Fibroblast of the conjunctiva (primary cell): ENCODE measurements at places on chromosomes 13 and 19.

- DNase-seq, result no peak
These were observed 5.8 kb downstream of the BCKDHA start for GRCh38 chr19:41403181-41403970.

- no peak for DNase-seq
These were observed at the start of gene BST2 for GRCh38 chr19:17405250-17406045. Gene BST2 (minus strand): TSS chr19:17405630. CDS start chr19:17405575, 55 bp downstream.

DNA sequence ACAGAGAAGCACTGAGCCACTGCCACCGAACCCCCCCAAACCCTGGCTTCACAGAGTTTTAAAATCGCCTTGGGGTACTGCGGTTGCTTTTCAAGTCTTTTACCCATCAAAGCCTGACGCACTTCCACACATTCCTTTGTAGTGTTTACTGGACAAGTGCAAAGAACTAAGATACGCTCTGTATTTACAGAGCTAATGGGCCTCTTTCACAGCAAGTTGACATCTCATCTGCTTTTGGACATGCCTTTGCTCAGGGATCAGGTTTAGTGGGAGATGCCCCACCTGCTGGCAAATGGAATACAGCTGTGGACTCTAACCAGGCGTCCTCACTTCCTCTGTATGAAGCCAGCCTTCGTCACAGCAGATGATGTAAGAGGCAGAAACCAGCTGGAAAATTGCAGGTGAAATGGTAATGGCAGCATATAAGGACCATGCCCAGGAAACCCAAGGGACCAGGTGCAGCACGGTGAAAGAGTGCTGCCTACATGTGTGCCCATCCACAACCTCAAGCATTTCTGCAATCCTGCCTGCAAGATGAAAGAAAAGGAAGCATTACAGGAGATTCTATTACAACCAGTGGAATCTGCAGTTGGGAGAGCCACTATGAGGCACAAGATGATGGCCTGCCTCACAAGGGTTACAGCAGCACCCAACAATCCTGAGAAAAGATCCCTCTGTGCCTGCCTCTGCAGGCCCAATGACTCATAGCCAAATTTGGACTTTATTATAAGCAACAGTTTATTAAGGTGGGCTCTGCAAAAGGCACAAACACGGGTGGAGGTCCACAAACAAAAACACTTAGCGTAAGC lies 34.7 kb downstream of the BRD4 start:
- DNase-seq, result peak; percentile 69

DNA sequence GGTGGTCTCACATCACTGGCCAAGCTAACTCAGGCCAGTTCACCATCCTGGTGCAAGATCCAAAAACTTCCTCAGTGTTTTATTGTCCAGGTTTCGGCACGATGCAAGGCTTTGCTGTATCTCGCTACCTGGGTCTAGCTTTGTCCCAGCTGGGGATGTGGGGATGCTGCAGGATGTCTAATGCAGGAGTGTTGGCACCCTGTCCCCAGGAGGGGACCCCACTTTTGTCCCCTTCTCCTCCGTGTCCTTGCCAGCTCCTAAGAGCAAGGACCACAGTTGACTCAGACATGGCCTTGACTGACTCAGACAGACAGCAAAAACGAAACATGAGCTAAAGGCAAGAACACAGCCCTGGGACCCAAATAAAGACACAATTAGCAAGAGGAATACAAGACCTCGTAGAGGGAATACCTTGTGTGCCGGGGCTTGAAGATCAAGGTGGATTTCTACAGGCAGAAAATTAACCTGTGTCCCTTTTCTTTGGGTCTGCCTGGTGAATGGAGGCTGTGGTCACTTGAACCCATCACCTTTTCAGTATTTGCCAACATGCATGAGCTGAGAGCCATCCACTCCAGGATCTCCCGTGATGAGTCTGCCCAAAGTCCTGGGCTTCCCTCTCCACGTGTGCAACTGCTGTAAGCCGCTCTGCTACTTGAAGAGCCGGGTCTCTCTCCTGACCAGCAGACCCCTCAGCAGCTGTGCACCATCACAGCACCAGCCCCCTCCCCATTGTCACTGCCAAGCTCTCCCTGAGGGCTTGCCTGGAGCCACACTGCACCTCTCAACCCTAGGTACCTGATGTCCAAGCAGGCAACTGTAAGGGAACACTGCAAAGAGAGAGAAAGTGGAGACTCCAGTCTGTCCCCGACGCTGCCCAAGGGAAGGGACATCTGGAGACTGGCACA lies 149.5 kb upstream of the ZNF507 start:
- DNase-seq, result no peak

DNA sequence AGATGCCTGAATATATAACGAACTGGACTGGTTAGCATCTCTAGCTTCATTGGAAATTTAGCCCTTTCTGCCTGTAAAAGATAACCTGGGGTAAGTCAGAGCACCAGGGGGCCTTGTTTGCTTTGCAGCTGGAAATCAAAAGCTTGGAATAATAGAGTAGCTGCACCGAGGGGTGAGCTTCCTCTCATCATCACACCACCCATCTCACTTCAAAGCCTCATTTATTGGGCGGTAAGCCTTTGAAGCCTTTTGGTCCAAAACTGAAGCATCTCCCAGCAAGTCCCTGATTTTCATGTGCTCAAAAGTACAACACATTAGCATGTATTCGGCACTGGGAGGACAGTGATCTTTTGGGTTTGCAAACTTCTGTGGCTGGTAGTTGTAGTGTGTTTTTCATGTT lies 405.1 kb downstream of the FOXO1 start:
- no peak for DNase-seq
